ENCODE measurements at places on chromosomes 6 and 20. TPM values are rescaled to one million over a fixed set of nuclear protein-coding genes. Genes with fewer than 3 reads are reported as not detected.

The HLA-DOA gene
- total RNA-seq, result 0.08 TPM

The SOX4 gene
- 71.9 TPM for total RNA-seq

The FAM8A1 gene
- 9.3 TPM for total RNA-seq

The PRND gene
- total RNA-seq, result not detected

The LTB gene
- total RNA-seq, result 3.7 TPM

The PTK7 gene
- total RNA-seq, result 240 TPM

All from Panc1 (cell line).